ENCODE measurements at places on chromosomes 16 and 17.

DNA sequence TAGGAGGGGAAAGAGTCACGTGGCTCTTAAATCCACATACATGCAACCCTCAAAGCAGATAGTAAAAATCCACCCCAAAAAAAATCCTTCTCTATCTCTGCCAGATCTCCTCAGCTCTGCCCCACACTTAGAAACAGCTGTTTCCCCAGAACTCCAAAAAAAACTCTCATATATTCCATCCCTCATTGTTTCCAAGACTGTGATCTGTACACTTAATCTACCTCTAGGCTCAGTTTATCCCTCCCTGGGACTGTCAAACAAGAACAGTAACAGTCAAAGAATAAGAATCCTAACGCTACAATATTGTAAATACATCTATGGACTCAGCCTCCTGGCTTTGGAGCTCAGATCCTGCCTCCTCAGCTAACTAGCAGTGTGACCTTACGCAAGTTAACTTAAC lies 11.6 kb downstream of the CUEDC1 start:
- DNase-seq = no peak

DNA sequence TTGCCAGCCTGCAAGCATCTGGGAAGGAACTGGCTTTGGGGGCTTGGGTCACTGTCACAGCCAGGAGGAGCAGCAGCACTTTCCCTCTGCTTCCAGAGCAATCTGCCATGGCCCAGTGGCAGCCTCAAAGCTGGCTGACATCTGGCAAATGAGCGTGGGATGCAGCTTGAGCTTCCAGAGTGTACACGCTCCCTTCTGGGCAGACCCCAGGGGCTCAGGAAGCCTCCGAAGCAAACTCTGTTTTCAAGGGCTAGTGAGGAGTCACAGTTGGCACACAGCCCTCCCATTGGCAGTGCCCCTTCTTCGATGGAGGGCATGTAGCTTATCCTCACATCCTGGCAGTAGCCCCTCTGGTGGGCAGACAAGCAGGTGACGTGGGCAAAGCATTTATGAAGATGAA lies 249.6 kb downstream of the ENGASE start:
- no peak for DNase-seq

DNA sequence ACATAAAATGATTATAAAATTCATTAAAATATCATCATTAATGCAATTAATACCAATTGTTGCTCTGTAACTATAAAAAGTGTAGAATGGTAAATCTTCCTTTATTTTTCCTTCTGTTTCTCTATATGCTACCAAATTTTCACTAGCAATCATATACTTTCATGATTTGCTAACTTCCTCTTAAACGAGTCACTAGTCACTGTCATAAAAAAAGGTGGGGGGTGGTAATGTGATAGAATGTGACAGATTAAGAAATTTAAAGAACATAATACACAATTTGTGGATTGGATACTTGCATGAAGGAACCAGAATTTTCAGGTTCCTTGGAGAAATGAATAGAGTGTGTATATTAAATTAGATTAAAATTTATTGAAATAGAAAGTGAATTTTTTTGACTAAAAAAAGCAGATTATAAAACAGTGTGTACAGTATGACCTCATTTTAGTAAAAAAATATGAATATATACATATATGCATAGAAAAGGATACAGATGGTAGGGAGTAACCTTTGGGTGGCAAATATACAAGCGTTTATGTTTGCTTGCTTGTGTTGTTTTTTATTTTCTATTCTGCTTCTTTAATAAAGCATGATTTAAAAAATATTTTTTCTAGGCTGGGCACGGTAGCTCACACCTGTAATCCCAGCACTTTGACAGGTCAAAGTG lies 56.7 kb upstream of the C17orf78 start:
- no peak for DNase-seq

DNA sequence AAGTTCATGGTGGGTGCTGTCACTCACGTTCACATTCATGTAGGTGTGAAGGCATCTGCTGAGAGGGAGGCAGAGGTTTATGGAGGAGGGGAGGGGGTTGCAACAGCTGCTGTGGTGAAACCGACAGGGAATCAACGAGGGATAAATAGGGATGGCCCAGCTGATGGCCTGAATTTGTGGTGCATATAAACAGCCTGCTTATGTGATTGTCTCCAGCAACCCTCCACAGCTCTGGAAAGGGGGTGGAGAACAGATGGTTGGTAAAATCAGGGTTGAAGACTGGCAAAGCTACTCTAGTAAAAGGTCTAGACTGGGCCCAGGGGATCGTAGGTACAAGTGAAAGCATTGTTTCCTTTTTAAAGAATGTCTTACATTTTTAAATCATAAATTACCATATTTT lies 53.7 kb downstream of the IQCK start:
- no peak for DNase-seq

DNA sequence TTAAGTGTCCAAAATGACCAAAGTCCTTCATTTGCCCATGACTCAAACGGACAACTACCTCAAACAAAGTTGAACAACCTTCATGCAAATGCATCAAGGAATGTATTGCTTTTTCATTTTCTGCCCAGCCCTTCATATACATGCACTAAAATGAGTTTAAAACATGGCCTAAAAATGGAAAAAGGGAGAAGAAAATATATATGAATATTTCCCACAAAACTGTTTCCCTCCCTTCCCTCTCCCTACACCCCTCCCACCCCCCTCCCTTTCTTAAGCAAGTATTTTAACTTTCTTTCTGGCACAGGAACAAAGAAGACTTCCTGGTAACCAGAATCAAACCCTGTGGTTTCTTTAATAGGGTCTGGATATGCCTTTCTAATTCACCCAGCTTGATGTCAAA lies 5.5 kb upstream of the FBXL20 start:
- no peak for DNase-seq

DNA sequence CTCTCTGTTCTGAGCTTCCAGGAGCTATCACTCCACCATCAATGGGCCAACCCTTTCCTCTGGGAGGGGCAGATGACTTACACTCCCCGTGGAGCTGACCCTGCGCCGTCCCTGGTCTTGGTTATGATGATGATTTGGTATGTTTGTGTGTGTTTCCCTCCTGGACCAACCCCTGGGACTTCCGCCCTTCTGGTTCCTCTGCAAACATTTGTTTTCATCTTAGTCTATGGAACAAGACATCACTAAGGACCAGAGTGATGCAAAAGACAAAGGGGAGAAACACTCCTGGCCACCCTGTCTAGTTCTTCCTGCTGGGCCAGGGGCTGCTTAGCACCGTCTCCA lies 13.7 kb downstream of the CBX4 start:
- DNase-seq = no peak

- DNase-seq = no peak
These were observed 74.7 kb downstream of the CHD9 start for GRCh38 chr16:53129281-53130158.

Measured in T follicular helper cell (primary cell).